ENCODE measurements at places on chromosomes 12 and 14.
A peak's percentile ranks its signal among the peaks of the same experiment; 100 is the strongest.

DNA sequence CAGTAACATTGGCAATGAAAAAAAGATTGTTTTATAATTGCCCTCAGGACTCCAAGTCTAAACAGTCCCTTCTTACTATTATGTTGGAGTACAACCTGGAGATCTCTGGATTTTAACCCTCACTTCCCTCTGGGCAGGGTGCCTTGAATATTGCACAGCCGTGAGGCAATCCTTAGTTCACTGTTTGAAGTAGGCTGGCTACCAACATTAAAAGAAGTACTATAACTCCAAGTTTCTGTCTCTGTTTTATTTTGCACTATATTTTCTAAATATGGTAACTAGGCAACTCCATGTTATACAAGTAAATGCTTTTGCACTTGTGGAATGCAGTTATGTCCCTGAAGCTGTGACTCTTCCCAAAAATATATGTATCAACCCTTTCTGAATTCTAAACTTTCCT lies 490.7 kb downstream of the EGLN3 start:
- no peak for DNase-seq

DNA sequence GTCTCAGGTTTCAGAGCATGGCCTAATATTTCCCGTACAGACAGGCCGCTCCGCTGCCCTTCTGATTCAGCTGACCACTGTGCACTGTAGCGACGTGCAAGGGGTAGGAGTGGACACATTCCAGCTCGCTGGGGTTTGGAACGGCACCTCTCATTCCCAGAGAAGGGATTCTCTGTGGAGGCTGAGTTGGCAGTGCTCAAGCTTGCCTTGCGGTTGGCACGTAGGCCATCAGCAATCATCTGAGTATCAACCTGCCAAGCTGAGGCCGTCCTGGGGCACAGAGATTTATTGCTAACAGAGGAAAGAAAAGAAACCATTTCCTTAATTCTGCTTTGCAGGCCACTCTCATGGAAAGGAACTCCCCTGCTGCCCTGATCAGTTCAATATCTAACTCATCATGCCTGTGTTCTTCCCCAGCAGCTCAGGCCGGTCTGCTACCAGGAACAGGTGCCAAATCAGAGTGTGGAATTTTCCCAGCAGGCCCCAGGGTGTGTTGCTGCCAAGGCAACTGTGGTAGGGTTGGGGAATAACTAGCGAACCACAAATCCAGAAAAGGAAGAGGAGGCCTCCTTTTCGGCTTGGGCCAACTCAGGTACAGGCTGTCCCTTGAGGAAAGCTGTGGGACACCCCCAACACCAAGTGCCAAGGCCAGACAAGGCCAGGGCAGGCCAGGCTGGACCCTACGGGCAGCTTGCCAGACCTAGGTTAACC lies 92.5 kb downstream of the SSPN start:
- DNase-seq, result peak; percentile 92

- DNase-seq, result no peak
These were observed 80.5 kb upstream of the BTG1 start for GRCh38 chr12:92226071-92226661.

- DNase-seq, result peak; percentile 99
These were observed 5.7 kb downstream of the PTHLH start for GRCh38 chr12:27966870-27967269.

GRCh38 chr12:111434049-111434448 lies 28.3 kb downstream of the SH2B3 start:
- DNase-seq, result no peak

GRCh38 chr12:104622928-104623327 lies 166.2 kb downstream of the CHST11 start:
- DNase-seq, result no peak

DNA sequence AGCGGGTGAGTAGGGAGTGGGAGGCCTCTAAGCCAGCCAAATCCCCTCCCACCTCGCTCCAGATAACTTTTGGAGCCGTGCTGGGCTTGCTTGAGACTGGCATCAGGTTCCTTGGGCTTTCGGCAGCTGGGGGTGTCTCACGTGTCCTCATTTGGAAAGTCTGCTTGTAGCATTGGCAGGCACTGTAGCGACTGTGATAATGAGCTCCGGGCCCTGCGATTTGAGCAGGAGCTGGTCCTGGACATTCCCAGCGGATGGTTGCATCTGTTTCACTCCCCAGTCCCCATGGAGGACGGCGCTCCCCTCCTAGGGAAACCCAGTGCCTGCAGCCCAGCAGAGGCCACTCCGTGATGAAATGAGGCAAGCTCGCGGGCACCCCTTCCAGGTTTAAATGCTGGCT lies 49.4 kb downstream of the DGLUCY start:
- DNase-seq, result no peak

DNA sequence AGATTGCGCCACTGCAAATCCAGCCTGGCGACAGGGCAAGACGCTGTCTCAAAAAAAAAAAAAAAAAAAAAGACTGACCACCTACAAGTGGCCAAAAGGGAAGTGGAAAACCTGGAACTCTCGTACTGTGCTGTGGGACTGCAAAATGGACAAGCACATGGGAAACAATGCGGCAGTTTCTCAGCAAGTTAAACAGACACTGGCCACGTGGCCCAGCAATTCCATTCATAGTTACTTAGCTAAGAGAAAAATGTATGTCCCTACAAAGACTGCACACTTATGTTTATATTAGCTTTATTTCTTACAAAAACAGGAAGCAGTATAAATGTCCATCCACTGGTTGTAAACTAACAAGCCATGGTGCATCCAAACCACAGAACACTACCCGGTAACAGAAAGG lies 5.6 kb downstream of the CHFR start:
- no peak for DNase-seq

DNA sequence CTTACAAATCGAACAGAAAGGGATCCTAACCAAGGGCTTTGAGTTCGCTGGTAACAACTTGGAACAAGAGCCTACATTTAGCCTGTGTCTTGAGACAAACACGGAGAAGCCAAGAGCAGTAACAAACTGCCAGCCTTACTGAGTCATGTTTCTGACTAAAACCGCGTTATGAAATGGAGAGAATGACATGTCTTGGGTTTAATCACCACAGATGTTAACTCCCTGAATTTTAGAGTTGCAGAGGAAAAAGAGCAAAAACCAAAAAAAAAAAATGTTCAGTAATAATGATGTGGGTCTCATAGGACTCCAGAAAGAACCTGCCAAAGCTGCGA lies 1.0 kb downstream of the BLTP3B start:
- peak; percentile 60 for DNase-seq

DNA sequence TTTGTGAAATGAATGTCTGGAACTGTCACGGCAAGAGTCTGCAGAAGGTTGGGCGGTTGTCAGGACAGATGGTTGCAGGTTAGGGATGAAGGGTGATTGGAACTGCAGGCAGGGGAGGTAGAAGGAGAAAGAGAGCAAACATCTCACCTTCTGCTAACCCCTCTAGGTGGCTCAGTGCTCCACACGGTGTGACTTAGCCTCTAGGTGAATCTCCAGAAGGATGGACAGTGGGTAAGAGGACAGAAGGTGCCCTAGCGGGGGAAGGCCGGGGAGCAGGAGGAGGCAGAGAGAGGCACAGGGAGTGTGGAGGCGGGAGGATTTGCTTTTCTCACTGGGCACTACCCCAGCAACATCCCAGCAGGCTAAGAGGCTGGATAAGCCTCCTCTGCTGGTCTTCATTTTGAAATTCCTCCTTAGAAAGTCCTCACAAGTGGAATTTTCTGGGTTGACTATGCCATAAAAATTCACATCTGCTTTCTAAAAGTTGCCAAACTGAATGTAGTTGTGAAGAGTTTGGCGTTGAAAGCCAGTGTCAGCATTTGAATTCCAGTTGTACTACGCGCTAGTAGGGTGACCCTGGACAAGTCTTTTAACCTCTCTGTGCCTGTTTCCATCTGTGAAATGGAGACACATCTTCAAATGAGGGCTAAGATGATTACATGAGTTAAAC lies 10.7 kb upstream of the GPR68 start:
- no peak for DNase-seq

GRCh38 chr12:99121546-99121945 lies 476.5 kb downstream of the APAF1 start:
- no peak for DNase-seq

DNA sequence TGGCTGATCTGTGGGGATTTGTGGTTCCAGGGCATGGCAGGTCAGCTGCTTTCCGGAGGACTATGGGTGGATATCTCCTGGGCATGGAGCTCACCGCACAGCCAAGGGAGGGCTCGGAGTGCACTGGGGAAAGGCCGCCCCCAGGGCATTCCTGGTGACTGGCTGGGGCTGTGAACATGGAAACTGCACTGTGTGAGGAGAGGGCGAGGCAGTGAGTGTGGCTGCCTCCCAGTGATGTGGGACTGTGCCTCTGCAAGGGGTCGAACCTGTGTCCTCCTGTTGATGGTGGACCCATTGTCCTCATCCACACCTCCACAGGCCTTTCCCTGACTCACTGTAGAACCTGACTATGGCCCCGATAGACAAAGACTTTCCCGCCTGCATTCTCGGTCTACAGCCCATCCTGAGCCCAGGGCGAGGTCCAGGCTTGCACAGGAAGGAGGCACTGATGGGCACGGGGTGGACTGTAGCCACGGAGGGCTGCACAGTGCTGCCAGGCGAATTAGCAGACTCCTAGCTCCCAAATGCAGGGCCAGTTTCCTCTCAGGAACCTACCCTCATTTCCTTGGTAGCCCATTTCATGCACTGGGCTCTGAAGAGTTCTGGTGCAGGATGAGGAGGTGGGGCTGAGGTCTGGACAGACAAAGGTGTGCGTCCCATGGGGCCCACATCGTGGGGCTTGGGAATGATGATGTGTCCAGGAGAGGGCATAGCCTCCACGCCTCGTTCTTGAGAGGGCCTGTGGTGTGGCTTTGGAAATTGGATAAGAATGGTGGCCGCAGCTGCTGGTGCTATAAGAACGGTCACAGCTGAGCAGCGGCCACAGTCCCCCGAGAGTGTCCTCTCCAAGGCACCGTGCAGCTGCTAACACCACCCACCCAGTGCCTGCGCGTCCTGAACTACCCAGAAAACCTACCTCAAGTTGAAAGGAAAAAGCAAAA lies 415.1 kb downstream of the TMEM121 start:
- no peak for DNase-seq

DNA sequence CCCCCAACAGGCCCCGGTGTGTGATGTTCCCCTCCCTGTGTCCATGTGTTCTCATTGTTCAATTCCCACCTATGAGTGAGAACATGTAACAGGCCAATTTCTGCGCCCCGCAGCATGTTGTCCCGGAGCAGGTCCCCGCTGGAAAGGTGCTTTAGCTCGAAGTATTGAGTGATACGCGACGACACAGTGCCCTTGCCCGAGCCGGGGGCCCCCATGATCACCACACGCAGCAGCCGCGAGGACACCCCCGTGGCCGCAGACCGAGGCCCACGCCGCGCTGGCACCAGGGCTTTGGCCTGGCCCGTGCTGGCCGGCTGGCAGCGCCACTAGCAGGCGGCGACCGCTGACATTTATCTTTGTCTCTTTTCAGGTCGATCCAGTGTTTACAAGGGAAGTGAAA lies 91.7 kb downstream of the GLT1D1 start:
- no peak for DNase-seq

GRCh38 chr12:46442239-46442638 lies 69.7 kb upstream of the SLC38A2 start:
- DNase-seq, result peak; percentile 50

DNA sequence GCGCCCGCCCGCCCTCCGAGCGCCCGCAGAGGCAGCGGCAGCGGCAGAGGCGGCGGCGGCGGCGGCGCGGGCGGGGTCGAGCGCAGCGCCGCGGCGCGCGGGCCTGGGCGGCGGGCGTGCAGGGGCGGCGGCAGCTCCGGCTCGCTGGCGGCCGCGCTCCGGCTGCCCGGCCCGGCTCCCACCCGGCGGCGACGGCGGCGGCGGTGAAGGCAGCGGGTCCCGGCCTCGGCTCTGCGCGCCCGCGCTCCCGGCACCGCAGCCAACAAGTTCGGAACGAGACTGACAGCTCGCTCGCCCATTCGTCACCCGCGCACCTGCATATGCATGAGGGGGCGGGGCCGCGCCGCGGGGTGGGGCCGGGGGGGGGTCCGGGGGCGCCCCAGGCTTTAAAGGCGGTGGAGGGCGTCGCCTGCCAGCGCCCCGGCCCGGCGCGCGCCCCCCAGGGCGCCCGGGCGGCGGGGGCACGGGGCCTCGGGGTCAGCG lies at the start of gene JAG2:
TSS of gene JAG2 (minus strand) at position 281 of the 483 bp plus-strand sequence. CDS start 356 bp downstream, outside the sequence.
- peak; percentile 3 for DNase-seq

GRCh38 chr12:79114896-79115295 lies 250.3 kb downstream of the SYT1 start:
- no peak for DNase-seq

GRCh38 chr12:67222302-67222701 lies 46.9 kb upstream of the CAND1 start:
- DNase-seq, result no peak

DNA sequence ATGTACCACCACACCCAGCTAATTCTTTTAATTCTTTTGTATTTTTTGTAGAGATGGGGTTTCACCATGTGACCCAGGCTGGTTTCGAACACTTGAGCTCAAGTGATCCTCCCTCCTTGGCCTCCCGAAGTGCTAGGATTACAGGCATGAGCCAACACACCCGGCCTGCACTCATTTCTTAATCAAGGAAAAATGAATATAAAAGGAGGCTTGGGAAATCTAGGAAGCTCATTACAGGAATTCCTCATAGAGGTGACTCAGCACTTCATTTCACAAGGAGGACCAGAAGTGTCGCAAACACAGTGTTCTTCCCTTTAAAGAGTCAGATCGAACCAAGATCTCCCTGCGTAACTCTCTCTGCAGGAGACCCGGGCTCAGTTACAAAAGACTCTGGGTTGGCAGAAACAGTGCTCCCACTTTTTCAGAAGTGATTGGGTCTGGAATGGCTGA lies 30.3 kb downstream of the NFKBIA start:
- peak; percentile 76 for DNase-seq

DNA sequence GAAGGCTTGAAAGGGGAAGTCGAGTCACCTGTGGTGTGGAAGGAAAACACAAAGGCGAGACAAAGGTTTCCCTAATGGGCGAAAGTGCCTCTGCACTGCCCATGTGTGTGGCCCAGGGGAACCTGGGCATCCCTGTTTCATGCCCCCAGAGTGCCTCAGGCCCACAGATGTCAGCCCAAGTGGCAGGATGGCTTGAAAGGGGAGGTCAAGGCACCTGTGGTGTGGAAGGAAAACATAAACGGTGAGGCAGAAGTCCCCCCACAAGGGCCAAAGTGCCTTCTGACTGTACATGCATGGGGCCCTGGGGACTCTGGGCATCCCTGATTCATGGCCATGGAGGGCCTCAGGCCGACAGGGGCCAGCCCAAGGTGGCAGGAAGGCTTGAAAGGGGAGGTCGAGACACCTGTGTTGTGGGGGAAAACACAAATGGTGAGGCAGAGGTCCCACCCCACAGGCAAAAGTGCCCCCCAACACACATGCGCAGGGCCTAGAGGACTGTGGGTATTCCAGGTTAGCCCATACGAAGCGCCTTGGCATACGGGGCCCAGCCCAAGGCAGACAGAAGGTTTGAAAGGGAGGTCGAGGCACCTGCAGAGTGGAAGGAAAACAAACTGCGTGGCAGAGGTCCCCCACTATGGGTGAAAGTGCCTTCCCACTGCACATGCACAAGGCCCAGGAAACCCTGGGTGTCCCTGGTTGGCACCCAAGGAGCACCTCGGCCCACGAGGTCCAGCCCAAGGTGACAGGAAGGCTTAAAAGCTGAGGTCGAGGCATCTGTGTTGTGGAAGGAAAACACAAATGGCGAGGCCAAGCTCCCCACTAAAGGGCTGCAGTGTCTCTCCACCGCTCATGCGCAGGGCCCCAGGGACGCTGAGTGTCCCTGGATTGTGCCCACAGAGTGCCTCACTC lies 382.3 kb downstream of the ALG10 start:
- DNase-seq, result no peak

- no peak for DNase-seq
These were observed 43.7 kb downstream of the DDX11 start for GRCh38 chr12:31117203-31118011.
